Stimulated activated CD4-positive, alpha-beta T cell treated with anti-CD3 and anti-CD28 coated beads, Interleukin-15, amount 100 ng/mL, for 1 hour (primary cell): ENCODE measurements at places on chromosomes 6 and 20.
A peak's percentile ranks its signal among the peaks of the same experiment; 100 is the strongest.

- DNase-seq: no peak
These were observed 646 bp downstream of the HMGA1 start for GRCh38 chr6:34237316-34237721.

DNA sequence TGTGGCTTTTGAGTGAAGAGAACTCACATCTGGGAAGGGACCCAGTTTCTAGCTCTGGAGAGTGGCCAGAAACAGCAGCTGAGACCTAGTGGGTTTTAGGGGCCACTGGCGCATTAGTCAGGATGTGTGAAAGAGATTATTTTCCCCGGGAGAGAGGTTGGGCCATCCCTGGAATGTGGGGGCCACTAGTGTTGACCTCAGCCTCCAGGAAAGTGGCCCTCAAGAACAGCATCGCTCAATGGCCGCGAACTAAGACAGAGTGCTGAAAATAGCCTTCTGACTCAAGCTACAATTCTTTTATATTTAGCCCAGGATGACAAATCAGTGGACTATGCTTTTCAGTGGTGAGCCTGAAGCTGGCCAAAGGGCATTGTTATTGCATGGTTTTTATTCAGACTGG, 210.4 kb upstream of the RNF24 start:
- no peak for DNase-seq

DNA sequence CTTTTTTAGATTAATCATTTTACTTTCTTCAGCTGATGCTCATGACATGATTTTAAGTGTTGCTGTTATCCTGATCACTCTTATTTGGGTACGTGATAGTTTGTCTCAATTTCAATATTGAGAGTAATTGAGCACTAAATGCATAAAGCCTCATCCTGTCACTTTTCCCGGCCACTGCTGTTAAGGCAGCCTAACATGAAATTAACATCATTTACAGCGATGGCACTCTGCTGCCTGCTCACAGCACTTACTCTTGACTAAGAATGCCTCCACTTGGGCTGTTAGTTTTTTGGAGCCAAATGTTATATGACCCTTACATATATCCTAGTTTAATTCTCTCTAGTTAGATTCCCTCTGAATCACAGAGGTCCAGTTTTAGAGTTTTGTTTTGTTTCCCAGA, 107.3 kb downstream of the SLX4IP start:
- no peak for DNase-seq

GRCh38 chr20:44651684-44652423, at the start of gene ADA:
ADA (minus strand) TSS chr20:44651699; CDS start chr20:44651607, 92 bp downstream.
- peak; percentile 29 for DNase-seq

GRCh38 chr6:145813285-145814034, 1.1 kb downstream of the FBXO30 start:
- DNase-seq: no peak

DNA sequence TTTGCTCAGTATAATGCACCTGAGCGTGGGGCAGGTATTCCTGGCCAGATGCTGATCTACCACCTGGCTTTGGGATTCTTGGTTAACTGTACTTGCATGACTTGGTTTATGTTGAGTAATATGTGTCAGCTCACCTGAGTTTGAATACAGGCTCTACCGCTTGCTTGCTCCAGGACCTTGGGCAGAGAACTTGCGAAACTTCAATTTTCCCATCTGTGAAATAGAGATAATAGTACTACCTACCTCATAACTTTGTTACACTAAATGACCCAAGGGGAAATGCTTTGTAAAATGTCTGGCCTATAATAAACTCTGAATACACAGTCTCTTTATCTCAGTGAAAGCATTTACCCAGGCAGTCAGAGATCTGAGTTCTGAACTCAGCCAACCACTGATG, 51.8 kb downstream of the SCAND1 start:
- DNase-seq: no peak
